Activated T-cell treated with anti-CD3 and anti-CD28 coated beads, Interleukin-2, amount 50 U/mL, for 72 hours (primary cell): ENCODE measurements at places on chromosomes 3 and 15. TPM values are rescaled to one million over a fixed set of nuclear protein-coding genes. Genes with fewer than 3 reads are reported as not detected.

GRCh38 chr3:4394567-4394966 is 72.5 kb downstream of the SUMF1 start:
- DNase-seq, result no peak

GRCh38 chr3:52041118-52041731 is 15.1 kb downstream of the DUSP7 start:
- no peak for DNase-seq

DNA sequence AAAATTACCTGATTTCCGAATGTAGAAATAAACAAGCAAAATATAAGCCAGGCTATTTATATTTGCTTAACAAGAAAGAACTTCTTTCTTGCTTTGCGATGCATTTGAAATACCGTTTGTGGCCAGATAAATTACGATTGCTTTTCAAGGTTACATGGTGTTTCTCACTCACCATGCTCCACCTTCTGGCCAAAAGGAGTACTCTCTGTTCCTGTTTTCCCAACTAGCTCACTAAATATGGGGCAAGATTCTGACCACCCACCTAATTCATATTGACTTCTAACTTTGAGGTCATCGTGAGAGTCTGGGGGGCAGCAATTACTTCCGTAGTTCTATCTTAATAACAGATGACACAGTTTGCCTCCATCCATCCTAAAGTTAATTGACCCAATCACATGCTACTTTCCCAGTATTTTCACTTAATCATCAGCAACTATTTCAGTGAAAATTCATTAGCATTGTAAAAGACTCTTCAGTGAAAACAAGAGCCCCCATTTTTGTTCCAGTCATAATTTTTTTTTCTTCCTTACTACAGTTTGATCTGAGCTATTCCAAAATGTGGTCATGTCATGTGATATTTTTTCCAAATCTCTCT is 25.9 kb downstream of the ACP3 start:
- DNase-seq, result peak; percentile 10

DNA sequence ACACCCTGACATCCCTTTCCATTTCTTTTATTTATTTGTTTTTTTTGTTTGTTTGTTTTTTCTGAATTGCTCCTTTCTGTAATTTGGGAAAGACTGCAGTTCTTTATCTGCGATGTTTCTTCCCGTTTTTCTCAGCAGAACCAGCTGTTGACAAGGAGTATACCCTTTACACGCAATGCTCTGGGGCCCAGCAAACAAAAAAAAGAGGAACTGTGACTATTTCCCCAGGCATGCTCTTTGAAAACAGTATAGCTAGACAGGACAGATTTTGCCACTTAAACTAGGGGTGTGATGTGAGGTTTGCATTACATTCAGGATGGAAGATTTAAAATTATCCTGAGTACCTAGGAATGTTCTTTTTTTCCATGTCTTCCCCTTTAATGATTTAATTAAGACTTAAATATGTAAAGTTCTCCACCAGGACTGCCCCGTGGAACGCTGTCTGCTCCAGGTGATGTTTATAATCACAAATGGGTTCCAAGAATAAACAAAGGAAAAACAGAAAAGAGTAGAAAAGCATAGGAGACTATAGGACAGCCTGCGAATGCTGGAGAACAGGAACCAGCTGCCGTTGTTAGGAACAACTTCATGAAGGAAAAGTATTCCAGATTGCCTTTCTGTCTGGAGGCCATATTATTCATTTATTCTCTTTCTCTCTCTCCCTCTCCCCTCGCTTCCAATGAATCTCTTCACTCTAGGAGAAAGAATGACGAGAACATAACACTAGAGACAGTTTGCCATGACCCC is 43.3 kb downstream of the TGFBR2 start:
- DNase-seq, result no peak

DNA sequence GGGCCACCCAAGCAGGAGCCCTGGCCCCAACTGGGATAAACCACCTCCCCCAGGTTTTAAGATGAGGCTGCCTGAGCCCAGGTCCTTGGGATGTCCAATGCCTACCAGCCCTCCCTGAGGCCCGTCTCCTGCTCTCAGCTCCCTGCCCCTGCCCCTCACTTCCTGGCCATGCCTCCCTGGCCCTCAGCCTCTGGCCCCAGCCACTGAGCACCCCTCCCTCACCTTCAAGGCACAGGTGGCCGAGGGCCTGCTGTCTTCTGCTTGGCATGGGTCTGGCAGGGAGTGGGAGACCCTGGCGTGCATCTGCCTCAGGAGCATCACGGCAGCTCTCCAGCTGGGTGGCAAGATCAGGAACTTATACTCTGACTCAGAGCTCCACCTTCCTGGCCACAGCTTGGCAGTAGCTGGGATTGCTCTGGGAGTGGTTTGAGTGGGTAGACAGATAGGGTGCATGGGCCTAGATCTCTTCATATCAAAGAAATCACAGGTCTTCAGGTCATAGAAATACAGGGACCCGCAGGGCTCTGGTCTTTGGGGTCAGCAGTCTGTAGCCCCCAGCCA is at the start of gene PLA2G4E:
TSS of gene PLA2G4E (minus strand) at position 330 of the 561 bp plus-strand sequence. CDS start at position 318, 12 bp downstream.
- no peak for DNase-seq

GRCh38 chr3:159018341-159018740 is 216.5 kb downstream of the MFSD1 start:
- DNase-seq, result no peak

GRCh38 chr15:76336254-76337058 is at the start of gene ISL2:
ISL2 (plus strand) TSS chr15:76336773; CDS start chr15:76336884, 111 bp downstream.
- peak; percentile 89 for DNase-seq

GRCh38 chr3:168431491-168431890 is 335.8 kb upstream of the GOLIM4 start:
- DNase-seq, result no peak

GRCh38 chr3:154188846-154189245 is 67.7 kb downstream of the ARHGEF26 start:
- DNase-seq, result no peak

- no peak for DNase-seq
These were observed 45.8 kb upstream of the GOLIM4 start for GRCh38 chr3:168141405-168141998.

The BCL2A1 gene
- total RNA-seq, result 39.6 TPM

The EPHB3 gene
- total RNA-seq, result 0.12 TPM

The MEIS2 gene
- not detected for total RNA-seq

The SH3BP5 gene
- total RNA-seq, result 19.6 TPM
